EL (cell line): ENCODE measurements at places on chromosomes 11 and 22.

GRCh38 chr11:16081382-16082094, 274.8 kb downstream of the SOX6 start:
- DNase-seq = no peak

- no peak for DNase-seq
These were observed 43.6 kb downstream of the TEAD1 start for GRCh38 chr11:12717851-12718291.

GRCh38 chr11:6681505-6681904, 1.6 kb downstream of the MRPL17 start:
- DNase-seq = no peak

GRCh38 chr11:69050592-69051380, 2.1 kb downstream of the TPCN2 start:
- DNase-seq = no peak

DNA sequence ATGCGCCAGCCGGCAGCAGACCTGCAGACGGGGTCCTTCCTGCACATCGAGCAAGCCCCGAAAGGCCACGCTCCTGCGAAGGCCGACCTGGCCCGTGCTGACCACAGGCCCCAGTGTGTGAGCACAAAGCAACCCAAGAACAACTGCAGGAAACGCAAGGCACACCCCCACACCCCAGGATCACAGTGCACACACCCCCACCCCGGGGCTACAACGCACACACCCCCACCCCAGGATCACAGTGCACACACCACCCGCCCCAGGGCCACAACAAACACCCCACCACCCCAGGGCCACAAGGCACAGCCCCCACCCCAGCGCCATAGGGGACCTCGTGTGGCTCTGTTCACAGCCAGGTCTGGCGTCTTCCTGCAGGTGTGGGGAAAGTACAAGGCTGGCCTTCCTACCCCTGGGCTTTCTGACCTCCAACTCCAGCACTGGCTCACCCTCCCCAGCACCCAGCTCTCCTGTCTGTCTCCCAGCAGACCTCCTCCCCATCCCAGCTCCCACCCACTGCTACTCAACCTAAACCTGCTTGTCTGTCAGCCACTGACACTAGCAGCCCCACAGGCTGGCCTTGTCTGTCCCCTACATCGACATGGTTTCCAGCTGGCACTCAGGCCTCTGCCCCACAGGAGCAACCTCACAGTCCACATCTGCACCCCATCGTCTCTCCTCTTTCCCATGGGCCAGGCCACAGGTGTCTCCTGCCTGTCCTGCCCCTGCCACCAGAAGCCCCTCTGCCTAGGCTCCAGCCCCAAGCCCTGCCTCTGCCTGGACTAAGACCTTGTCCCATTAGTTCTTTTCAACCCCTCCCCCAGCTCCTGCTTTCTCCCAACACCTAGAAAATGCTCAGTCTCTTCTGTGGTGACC, 20.5 kb upstream of the EFCAB6 start:
- DNase-seq = no peak

DNA sequence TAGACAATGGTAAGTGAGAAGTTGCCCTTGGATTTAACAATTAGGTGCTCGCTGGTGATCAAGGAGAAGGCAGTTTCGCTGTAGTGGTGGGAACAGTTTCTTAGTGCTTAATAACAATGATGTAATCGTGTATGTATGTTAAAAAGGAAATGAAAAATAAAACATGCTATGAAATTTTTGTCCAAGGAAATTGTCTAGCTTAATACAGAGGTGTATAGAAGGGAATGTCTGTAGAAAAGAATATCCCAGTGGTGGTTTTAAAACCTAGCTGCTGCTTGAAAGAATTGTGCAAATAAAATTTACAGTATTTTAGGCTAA, 53.1 kb downstream of the SWAP70 start:
- DNase-seq = no peak

GRCh38 chr22:21764038-21764804, 28.6 kb upstream of the YPEL1 start:
- DNase-seq = no peak

- peak; percentile 80 for DNase-seq
These were observed 10.5 kb upstream of the MCHR1 start for GRCh38 chr22:40668611-40669411.

- no peak for DNase-seq
These were observed 9.9 kb downstream of the PRR5 start for GRCh38 chr22:44711690-44712555.

GRCh38 chr11:129391821-129392220, 16.2 kb downstream of the BARX2 start:
- DNase-seq = no peak

DNA sequence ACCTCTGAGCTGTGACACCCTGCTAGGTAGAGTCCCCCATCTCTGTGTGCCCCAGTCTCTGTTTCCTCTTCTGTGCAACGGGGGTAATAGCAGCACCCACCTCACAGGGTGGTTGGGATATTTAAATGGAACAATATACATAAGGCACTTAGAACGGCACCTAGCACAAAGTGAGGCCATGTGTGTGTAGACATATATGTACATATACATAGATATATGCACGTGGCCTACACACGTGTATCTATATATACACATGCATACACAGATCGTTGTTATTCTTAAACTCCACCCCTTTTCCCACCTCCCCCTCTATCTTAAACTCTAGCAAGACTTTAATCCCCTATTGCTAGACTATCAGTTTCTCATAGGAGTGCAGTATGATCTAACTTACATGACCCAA, 2.4 kb downstream of the WNT11 start:
- DNase-seq = no peak

DNA sequence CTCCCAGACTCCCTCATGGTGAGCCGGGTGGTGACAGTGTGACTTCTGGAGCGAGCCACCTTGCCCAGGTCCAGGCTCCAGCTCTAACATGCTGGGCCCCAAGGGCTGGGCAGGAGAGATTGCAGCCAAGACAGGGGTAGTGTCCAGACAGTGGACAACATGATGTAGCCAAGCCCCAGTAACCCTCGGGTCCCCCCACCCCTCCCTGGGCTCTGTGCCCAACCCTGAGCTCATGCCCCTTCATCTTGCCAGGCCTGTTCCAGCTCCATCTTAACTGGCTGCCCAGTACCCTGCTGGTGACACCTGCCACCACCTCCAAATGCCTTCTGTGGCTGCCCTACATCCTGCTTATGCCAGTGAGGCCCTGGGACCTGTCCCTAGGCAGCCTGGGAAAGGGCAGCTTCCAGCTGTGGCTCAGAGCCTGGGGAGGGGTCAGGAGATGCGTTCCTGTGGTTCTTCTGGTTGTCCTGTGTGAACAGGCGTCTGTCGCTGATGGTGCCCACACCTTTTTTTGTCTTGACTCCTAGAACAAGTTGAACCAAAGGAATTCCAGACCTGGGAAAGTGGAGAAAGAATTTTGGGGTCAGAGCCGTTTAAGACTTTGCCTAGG, 12.5 kb upstream of the SYT12 start:
- DNase-seq = no peak

GRCh38 chr11:34299284-34299972, 58.4 kb downstream of the ABTB2 start:
- DNase-seq = no peak

DNA sequence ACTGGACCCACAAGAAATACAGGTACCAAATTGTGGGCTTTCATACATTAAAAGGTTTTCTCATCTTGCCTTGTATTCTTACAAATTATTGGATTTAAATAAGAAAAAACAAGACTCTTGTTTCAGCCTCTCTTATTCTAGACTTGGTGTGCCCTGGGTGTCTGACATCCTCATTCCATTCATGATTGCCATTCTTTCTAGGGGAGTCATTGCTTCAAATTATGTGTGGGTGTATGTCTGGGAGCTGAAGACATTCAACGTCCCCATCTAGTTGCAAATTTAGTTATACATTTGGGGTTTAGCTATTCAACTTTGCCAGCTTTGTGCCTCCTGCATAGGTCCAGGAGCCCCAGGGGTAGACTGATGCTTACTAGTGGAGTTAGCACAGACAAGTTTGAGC, 18.1 kb downstream of the MAML2 start:
- DNase-seq = peak; percentile 95
